ENCODE measurements at places on chromosomes 4 and X.

DNA sequence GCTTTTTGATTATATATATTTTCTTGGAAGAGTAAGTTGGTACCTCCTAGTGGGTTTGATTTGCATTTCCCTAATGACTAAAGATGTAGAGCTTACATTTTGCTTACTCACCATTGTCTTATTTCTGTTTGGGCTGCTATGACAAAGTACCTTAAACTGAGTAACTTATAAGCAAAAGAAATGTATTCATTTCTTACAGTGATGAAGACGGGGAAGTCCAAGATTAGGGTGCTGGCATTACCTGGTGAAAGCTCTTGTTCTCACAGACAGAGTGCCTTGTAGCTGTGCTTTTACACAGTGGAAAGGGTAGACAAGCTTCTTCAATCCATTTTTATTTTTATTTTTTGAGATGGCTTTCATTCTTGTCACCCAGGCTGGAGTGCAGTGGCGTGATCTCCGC is 229.2 kb upstream of the AGA start:
- no peak for DNase-seq

DNA sequence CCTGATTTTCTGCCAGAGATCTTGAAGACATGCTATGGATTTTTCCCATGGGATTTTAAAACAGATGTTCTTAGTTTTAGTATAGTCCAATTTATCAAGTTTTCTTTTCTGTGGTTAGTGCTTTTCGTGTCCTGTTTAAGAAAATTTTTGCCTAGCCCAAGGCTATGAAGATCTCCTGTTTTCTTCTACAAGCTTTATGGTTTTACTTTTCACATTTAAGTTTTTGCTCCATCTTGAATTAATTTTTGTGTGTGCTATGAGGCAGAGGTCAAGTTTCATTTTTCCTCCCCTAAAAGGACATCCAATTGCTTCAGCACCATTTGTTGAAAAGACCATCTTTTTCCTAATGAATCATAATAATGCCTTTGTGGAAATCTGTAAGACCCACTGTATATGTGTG is 65.6 kb downstream of the POLR2B start:
- DNase-seq = no peak

- DNase-seq = no peak
Measured at GRCh38 chr4:158193171-158193749, 17.0 kb upstream of the TMEM144 start.

GRCh38 chr4:1051472-1051871 is 40.0 kb downstream of the FGFRL1 start:
- DNase-seq = no peak

GRCh38 chr4:8906991-8907595 is 35.5 kb upstream of the HMX1 start:
- no peak for DNase-seq

DNA sequence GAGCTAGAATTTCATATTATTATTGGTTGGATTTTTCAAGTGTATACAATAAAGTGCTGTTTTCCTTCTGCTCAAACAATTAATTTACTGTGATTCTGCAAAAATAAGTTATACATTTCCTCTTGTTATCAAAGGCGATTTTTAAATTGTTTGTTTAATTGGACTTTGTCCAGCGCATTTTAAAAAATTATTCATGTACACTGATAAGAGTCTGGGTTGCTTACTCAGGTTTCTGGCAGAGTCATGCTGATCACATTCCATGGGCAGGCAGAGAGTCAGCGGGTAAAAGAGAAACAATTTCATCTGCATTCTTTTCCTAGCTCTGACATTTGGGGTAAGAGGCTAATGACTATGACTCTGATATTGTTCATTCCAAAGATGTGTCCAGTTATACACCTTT is 8.9 kb downstream of the FAT4 start:
- no peak for DNase-seq

GRCh38 chr4:183253451-183253850 is 66.6 kb downstream of the CLDN22 start:
- no peak for DNase-seq

GRCh38 chr4:161762796-161763195 is 401.0 kb downstream of the FSTL5 start:
- no peak for DNase-seq

DNA sequence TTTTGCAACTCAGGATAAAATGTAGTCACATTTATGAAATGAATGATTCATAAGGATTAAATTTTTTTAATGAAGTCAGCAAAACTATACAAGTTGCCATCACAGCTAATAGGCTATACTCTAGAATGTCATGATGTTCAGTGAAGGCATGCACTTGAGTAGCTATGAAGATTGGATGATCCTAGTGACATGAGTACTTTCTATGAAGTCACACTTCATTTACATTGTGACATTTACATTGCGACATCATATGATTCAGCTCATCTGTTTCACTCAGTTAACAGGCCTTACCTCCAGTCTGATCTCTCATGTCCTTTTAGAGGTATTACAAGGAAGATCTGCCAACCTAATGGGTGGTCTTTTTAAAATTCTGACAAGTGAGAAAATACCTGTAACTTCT is 82.7 kb upstream of the FGF13 start:
- no peak for DNase-seq

DNA sequence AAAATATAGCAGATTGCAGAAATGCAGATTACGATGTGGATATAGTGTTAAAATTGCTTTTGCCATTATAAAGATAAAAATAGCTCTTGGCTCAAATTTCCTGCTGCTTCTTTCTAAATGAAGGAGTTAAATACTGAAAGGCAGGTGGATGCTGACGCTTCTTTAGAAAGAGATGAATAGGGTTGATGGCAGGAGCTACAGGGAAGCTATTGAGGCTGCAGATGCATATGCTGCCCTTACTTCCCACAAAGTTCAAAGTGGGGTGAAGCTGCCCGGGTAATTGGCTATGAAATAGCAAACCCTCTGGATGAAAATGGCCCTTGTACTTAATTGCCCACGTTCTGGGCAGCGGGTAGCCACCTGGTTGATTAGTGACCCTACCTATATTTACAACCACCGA is 379.5 kb downstream of the ZIC3 start:
- no peak for DNase-seq

GRCh38 chr4:40196724-40197281 is at the start of gene RHOH:
Gene RHOH, plus strand, starts transcription at chr4:40197031. Its CDS starts 46,356 bp downstream, at chr4:40243387.
- DNase-seq = no peak

- no peak for DNase-seq
Measured at GRCh38 chrX:135741192-135741715, 26.7 kb downstream of the CT45A3 start.

DNA sequence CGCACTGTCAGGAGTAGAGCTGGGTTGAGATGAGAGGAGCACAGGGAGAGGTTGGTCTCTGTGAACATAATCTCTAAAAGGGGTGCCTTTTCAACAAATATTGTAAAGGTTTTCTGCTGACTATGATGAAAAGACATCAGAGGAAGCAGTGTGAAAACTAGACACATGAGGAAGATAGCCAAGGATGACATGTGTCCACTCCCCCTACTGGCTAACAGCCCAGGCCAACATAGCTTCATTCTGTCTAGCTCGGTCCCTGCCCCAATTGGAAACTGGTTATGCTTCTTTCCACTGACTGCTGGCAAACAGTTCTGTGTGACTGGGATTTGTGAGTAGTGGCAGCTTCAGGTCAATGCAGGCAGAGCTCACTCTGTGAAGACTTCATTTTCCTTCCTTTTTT is 115.4 kb upstream of the ESX1 start:
- DNase-seq = no peak

GRCh38 chr4:78032929-78033328 is 24.2 kb upstream of the FRAS1 start:
- DNase-seq = no peak

DNA sequence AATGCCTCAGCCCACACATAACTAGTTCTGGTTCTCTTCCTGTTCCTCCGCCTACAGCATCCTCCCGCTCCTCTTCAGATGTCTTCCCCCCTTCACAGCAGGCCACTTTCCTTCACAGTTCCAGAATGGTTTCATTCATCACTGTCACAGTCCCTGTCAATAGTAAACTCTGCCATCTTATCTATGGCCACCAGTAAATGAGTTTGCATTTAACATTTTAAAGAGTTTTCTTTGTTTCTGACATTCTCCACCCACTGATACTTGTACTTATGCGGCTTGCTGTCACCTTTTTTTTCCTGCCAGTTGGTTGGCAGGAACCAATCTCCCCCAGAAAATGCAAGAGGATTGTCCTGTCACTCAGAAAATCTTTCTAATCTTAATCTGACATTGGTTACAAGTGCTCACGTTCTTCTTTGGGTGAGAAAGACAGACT is 114.1 kb downstream of the GLUD2 start:
- DNase-seq = no peak

DNA sequence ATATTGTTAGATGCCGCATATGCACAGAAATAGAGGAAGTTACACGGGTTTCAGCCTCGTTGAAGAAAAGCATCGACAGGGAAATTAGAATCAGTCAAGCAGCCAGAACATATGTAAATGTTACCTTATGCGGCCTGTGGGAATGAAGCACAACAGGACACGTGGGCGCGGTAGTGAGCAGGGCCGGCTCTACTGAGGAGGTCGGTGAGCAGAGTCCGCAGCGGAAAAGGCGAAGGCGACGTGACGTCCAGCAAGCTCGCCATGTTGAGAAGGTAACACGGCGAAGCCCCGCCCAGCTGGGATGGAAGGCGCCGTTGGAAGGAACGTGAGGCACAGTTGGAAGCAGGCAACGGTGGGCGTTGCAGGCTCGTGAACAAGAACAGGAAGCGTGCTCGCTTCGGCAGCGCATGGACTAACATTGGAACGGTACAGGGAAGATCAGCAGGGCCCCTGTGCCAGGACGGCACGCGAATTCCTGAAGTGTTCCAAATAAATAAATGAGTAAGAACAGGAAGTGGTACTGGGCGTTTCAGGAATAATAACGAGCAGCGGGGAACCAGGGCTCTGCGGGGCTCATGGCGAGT is 54.6 kb downstream of the MTNR1A start:
- DNase-seq = peak; percentile 78

DNA sequence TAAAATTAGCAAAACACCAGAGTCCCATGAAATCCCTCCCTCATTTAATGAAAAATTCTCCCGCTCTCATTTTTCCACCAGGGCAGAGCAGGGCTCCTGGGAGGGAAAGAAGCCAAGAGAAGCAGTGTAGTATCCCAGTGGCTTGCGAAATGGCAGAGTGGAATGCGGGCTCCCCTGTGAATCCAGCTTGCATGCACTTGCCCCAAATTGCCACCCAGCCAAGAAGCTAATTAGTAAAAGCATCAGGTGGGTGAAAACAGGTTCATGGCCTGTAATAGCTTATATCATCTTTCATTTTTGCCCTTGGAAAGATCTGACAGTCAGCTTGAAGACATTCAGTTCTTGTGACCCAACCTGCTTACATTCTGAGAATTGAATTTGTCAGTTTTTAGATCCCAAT is 10.1 kb downstream of the AMOT start:
- DNase-seq = no peak

DNA sequence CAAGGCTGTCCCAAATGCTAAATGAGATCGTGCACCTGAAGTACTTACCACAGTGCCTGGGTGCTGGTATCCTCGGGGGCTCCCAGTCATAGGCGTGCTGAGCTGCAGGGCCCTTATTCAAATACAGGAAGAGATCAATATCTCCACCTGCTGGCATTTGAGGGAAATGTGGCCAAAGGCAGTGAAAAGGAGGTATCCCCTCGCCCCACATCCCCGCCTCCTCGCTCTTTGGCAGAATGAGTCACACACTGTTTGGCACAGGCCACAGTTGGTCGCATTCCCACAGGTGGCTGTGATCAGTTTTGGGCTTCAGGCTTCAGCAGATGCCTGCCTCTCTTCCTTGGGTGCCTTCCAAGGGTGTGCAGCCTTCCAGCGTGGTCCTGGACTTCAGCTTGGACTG is 28.4 kb downstream of the ZNF185 start:
- peak; percentile 4 for DNase-seq

- no peak for DNase-seq
Measured at GRCh38 chr4:144712775-144713174, 66.8 kb downstream of the HHIP start.

DNA sequence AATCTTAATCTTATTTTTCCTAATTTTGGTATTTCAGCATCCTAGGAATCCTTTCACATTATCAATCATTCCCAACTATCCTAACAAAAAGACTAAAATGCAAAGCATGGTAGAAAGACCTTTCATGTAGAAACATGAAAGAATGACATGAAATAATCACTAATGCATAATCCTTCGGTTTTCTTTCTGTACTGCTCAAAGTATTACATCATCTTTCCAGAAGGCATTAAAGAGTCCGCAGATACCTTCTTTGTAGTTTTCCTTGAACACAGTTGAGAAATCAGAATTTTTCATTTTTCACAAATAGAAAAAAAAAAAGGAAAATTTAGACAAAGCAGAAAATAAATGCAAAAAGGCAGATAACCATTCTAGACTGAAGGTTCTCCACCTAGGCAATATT is 11.5 kb downstream of the RCHY1 start:
- DNase-seq = no peak

DNA sequence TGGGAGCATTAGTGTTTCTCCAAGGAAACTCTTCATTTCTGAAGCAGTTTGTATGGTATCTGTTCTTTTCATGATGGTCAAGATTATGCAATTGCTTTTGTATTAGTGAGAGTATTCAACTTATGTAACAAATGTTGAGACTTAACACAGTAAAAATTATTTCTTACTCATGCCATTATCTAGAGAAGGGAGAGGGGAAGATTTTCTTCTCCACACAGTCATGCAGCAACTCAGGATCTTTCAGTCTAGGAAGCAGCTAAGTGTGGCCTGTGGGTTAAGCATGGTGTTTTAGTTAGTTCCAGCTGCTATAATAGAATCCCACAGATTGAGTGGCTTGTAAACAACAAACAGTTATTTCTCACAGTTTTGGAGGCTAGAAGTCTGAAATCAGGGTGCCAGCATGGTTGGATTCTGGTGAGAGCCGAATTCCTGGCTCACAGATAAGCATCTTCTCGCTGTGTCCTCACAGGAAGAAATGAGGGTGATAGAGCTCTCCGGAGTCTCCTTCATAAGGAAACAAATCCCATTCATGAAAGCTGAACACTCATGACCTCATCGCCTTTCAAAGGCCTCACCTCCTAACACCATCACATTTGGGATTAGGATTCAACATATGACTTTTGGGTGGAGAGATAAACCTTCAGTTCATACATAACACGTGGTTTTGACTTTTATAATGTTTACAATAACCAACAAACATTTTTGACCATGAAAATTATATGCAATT is 101.2 kb downstream of the FRMPD4 start:
- DNase-seq = no peak

GRCh38 chr4:17385403-17385802 is 126.5 kb downstream of the QDPR start:
- no peak for DNase-seq

All from NCI-H510A (cell line).